ENCODE measurements at places on chromosomes 7 and 10. TPM values are rescaled to one million over a fixed set of nuclear protein-coding genes. Genes with fewer than 3 reads are reported as not detected.

GTPBP4 gene
- 101 TPM for total RNA-seq

BTBD16 gene
- 0.52 TPM for total RNA-seq

MYL10 gene
- not detected for total RNA-seq

VKORC1L1 gene
- 28.3 TPM for total RNA-seq

NEUROD6 gene
- not detected for total RNA-seq

ACHE gene
- 2.0 TPM for total RNA-seq

KLF14 gene
- total RNA-seq: not detected

PTPRE gene
- 3.0 TPM for total RNA-seq

TAS2R3 gene
- not detected for total RNA-seq

Measured in A549 treated with CpdA at 1 μM for 4 hours (cell line).